Activated T-cell treated with anti-CD3 and anti-CD28 coated beads, Interleukin-2, amount 50 U/mL, for 72 hours (primary cell): ENCODE measurements at places on chromosomes 6 and 20. TPM values are rescaled to one million over a fixed set of nuclear protein-coding genes. Genes with fewer than 3 reads are reported as not detected.

GRCh38 chr6:49097116-49097515, 365.9 kb downstream of the MMUT start:
- H3K36me3 ChIP-seq: no peaks in the 10 kb centered on the region
- H3K27me3 ChIP-seq: no peaks in the 10 kb centered on the region
- H3K27ac ChIP-seq: no peak overlapping the region

DNA sequence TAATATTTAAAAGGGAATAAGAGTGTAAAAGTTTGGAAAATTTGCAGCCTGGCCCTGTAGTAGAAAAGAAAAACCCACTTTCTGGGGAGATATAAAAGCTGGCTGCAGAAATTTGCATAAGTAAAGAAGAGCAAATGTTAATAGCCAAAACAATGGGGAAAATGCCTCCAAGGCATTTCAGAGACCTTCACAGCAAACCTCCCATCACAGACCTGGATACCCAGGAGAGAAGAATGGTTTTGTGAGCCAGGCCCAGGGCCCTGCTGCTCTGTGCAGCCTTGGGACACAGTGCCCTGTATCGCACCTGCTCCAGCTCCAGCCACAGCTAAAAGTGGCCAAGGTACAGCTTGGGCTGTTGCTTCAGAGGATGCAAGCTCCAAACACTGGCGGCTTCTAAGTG, 113.8 kb downstream of the BTBD9 start:
- DNase-seq: no peak
- no peak overlapping the region for H3K4me3 ChIP-seq
- H3K4me1 ChIP-seq: peaks cover 10% of the 10 kb centered on the region
- peaks cover 13% of the 10 kb centered on the region for H3K36me3 ChIP-seq

DNA sequence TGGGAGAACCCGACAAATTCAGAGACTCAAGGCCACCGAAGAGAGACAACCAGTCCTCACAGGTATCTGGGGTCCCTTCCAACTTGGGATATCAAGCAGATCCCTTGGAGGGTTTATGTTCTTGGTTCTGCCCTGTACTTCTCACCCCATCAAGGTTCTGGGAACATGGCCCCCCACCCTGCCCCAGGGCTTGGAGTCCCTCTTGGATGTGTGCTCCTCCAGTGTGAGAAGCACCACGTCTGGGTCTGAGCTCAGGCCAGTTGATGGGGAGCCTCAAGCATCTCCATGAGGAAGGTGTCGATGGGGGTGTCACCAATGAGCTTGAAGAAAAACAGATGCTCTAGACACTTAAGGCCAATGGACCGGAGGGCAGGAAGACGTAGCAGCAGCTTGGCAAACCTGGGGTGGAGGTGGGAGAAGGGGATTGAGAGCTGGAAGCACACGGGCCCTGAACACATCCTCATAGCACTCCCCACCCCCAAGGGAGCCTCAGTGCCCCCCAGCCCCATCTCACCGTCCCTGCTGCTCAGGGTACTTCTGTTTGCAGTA, 2.2 kb upstream of the COL11A2 start:
- no peak overlapping the region for H3K27ac ChIP-seq
- H3K36me3 ChIP-seq: peaks cover 17% of the 10 kb centered on the region
- no peak for DNase-seq
- H3K27me3 ChIP-seq: peaks cover 21% of the 10 kb centered on the region
- H3K4me1 ChIP-seq: peaks cover 47% of the 10 kb centered on the region

GRCh38 chr6:166958926-166959861, 2.8 kb upstream of the RNASET2 start:
- H3K4me1 ChIP-seq: peaks cover 48% of the 10 kb centered on the region
- no peaks in the 10 kb centered on the region for H3K27me3 ChIP-seq
- peaks cover 6% of the 10 kb centered on the region for H3K36me3 ChIP-seq
- H3K4me3 ChIP-seq: peak overlapping the region; percentile 94
- peak; percentile 27 for DNase-seq

DNA sequence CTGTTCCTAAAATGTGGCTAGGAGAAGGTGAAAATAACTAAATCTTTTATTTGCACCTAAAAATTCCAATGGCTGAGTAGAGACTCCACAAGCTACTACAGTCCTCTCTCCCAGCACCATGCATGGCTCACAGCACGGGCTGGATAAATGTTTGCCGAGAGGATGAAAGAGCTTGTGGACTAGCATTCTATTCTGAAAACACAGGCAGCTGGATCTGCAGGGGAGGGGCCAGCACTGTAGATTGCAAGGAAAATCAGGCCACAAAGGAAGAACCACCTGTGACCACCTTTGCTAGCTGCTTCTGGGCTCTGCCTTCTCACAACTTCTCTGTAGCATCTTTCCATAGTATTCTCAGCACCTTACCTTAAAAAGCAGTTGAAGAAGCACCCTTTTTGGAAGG, 46.6 kb downstream of the CLIC5 start:
- peaks cover 11% of the 10 kb centered on the region for H3K27me3 ChIP-seq
- H3K36me3 ChIP-seq: peaks cover 2% of the 10 kb centered on the region
- no peak overlapping the region for H3K4me3 ChIP-seq
- DNase-seq: no peak

GRCh38 chr6:22238861-22239260, 58.0 kb downstream of the PRL start:
- no peak for DNase-seq
- H3K27me3 ChIP-seq: peaks cover under 1% of the 10 kb centered on the region
- no peaks in the 10 kb centered on the region for H3K4me1 ChIP-seq
- H3K36me3 ChIP-seq: peaks cover 2% of the 10 kb centered on the region
- H3K4me3 ChIP-seq: no peak overlapping the region

- H3K4me1 ChIP-seq: no peaks in the 10 kb centered on the region
- H3K36me3 ChIP-seq: peaks cover 3% of the 10 kb centered on the region
These were observed 252.2 kb upstream of the BMP2 start for GRCh38 chr20:6515261-6515660.

GRCh38 chr20:35575958-35576357, 34.1 kb downstream of the ERGIC3 start:
- H3K36me3 ChIP-seq: peaks cover 9% of the 10 kb centered on the region
- DNase-seq: no peak
- H3K27ac ChIP-seq: no peak overlapping the region
- no peaks in the 10 kb centered on the region for H3K4me1 ChIP-seq
- no peaks in the 10 kb centered on the region for H3K27me3 ChIP-seq
- H3K4me3 ChIP-seq: no peak overlapping the region

- no peak overlapping the region for H3K4me3 ChIP-seq
- no peak for DNase-seq
- H3K36me3 ChIP-seq: no peaks in the 10 kb centered on the region
- no peaks in the 10 kb centered on the region for H3K27me3 ChIP-seq
- no peak overlapping the region for H3K27ac ChIP-seq
- H3K4me1 ChIP-seq: no peaks in the 10 kb centered on the region
These were observed 200.5 kb upstream of the PHACTR1 start for GRCh38 chr6:12516070-12516469.

The GUCA1A gene
- 0.14 TPM for total RNA-seq

The CNR1 gene
- 0.19 TPM for total RNA-seq
